ENCODE measurements at places on chromosomes 4 and X.
A peak's percentile ranks its signal among the peaks of the same experiment; 100 is the strongest.

DNA sequence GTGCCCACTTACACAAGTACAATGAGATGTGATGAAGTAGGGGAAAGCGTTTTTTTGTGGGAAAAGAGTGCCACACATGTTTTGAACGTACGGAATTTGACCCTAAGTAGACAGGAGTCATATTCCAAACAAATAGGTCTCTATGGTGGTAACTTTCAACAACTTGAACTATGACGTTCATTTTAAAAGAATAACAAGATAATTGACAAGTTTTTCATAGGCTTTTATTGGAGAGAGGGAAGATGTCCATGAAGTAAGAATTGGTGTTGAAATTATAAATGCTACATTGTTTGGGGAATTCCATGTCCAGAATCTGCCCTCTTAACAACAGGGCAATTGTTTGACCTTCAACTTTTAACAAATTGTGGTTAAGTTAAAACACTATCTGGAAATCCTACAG lies 126.5 kb downstream of the GASK1B start:
- DNase-seq = no peak

GRCh38 chr4:155772459-155773195 lies 13.8 kb downstream of the GUCY1B1 start:
- DNase-seq = no peak

DNA sequence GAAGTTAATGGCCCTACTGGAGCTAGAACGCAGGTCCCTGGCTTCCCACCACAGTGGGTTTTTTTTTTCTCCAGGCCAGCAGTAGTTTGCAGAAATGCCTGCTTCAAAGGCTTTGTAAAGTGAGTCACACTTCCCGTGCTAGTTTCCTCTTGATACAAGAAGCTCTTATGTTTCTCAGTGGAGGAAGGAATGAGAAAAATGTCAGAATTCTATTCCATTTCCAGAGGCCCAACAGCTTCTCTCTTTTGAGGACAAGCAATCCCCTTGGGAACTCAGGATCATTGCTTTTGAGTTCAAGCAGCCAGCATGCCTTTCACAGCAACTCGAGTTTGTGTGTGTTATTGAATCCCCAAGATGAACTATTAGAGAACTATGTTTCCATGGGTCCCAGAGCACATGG lies 134.3 kb downstream of the GUCY2F start:
- DNase-seq = no peak

DNA sequence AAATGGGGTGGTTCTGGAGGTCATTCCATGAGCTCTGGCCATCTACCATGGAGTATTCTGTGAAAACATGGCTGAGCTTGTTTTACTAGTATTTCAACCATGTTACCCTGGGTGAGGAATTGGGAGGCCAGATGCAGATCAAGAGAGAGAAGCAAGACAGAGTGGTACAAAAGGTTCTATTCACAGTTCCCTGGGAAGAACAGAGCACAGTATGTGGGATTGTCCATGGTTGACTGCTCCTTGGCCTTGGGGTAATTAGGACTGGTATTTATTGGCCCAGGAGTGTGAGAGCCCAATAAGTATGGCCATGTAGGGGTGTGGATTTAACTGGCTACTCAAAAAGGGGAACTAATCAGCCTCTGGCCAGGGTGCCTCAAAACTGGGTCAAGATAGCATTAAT lies 239.7 kb upstream of the GATB start:
- no peak for DNase-seq

GRCh38 chr4:124711471-124712371 lies 811 bp downstream of the ANKRD50 start:
- peak; percentile 15 for DNase-seq

DNA sequence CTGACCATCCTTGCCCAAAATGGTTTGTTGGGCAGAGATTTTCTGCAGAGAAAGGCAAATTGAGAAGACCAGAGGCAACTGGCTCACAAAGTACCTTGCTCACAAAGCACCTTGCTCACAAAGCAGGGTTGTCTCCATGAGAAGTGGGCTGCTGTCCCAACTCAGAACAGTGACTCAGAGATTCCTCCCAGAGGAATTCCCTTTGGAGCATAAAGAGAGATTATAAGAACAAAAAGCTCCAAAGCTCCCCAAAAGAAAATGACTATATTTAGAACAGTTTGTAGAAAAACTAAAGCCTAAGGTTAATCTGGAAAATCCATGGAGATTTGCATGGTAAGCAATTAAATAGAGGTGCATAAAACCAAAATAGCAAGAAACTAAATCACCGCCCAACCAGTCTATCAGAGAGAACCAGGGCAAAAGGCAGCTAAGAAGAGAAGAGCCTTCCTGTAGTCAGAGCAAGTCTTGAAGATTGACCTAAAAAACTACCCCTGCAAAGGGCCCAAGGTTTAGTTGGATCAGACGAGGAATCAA lies 731.4 kb downstream of the FAT4 start:
- no peak for DNase-seq

GRCh38 chr4:185779517-185779916 lies 32.5 kb downstream of the SORBS2 start:
- no peak for DNase-seq

GRCh38 chr4:168923526-168924194 lies 86.4 kb downstream of the CBR4 start:
- peak; percentile 53 for DNase-seq

DNA sequence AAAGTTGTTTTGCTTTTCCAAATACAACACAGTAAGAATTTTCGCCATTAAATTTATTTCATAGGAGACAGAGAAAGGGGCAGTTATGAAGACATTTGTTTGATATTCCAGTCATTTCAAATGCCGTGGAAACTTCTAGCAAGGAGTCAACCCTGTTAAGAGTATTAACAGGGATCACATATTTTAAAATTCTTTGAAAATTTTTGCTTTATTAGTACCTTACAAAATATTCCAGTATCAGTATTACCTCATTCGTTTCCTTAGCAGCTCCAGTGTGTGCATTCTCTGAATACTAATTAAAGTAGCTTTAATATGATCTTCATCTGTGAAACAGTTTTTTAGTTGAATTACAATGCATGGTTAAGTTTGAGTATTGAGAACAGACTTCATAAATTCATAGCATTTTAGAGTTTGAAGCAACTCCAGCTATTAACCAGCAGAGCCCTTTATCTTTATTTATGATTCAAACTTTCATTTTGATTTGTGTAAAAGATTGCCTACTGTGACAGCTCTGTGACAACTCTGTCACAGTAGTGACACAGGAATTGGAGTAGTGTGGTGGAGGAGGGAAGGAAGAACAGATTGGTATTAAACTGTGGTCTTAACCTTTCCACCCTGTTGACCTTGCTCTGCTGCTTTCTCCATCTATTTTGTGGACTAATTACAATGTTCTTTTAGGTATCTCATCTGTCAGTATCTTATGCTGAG lies 86.3 kb downstream of the PDLIM5 start:
- DNase-seq = no peak

DNA sequence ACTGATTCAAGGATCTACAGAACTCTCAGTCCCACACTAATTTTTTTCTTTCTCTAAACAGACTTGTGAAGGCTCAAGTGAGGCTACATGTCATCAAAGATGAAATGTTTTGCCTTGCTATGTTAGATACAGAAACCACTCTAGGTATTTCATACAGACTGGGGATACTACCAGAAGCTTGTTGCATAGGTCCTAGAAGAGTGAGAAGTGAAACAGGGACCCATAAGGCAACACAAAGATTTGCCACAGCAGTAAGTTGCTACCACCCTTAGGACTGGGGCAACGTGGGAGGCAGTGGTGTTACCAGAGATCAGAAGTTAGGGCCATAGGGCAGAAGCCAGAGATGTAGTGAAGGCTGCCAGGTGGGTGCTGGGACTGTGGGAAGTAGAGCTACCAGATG lies 50.7 kb upstream of the MID1IP1 start:
- DNase-seq = no peak

DNA sequence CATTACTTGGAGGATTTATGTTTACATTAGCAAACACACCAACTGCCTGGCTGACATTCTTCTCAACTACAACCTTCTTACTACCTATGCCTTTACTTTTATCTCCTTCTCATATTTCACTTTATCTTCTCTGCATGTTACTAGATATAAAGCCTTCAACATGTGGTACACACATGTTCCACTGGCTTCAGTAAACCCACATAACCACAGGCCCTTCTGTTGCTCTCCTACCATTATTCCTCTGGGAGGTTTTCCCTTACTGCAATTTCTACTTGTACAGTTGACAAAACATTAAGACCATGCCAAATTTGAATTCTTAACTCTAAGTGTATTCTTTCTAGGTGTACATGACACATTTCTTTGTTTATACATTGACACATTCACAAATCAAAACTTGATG lies 133.1 kb downstream of the ARAP2 start:
- peak; percentile 94 for DNase-seq

DNA sequence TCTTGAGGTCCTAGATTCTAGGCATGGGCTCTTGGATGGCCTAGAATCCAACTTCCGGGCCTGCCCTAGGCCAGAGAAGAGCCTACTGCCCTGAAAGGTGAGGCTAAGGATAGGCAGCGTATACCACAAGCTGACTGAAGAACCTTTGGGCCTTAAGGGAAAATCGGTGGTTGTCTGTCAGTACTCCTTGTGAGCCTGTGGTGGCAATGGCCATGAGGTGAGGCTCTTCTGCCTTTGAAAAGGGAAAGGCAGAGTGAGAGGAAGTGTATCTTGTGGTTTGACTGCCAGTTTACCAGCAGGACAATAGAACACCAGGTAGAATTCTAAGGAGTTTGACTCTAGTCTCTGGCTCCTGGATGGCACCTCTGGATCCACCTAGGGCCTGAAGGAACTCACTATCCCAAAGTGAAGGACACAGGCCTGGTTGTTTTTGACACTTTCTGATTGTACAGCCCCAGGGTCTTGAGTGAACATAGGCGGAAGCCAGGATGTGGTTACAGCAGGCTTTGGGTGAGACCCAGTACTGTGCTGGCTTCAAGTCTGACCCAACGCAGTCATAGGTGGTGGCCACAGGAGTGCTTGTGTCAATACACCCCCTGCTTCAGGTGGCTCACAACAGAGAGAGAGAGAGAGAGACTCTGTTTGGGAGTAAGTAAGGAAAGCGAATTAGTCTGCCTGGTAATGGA lies 20.9 kb downstream of the ITIH6 start:
- no peak for DNase-seq

- no peak for DNase-seq
Observed at GRCh38 chrX:2677764-2678163, 13.3 kb upstream of the CD99 start.

DNA sequence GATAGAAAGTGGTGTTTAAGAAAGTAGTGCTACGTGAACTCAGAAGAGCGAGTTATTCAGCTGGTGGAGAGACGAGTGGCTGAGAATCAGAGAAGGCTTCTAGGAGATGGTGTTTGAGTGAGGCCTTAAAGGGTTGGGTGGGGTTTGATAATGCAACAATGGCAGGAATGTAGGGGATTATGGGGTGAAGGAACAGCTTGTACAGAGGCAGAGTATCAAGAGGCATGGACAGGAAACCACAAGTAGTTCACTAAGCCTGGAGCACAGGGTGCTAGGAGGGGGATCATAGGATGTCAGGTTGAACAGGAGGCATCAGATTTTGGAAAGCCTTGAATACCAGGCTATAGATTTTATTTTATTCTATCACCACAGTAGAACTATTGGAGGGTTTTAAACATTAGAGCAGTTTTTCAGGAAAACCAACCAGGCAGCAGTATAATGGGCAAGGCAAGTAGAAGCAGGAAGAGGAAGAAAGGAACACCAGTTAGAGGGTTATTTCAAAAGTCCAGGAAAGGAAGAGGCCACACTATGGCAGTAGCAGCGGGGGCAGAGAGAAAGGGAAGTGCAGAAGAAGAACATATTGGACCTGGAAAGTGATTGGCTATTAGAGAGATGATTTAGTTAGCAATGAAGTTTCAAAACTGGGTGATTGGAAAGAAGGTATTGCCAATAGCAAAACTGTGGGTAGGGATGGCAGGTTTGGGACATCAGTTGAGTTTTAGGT lies 99.2 kb downstream of the DOCK11 start:
- no peak for DNase-seq

- no peak for DNase-seq
Observed at GRCh38 chr4:82913305-82913704, 12.8 kb downstream of the THAP9 start.

DNA sequence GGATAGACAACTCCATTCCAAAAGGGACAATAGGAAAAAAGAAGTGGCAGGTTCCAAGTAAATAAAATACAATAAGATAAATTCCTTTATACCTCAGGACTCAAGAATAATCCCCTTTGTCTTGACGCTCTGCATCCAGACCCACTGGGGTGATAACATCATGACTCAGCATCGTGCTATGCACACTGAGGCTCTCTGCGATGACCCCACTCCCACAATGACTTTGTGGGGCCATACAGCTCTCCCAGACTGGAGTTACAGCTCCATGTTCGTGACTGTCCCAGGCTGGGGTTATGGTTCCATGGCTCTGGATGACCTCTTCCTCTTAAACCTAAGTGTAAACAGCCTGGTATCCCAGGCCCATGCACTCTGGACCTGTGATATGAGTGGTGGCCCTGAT lies 254.5 kb upstream of the ADGRL3 start:
- DNase-seq = no peak

All from DMS 273 treated with DMSO at 0.1 percent for 48 hours (cell line).